ENCODE measurements at places on chromosomes 6 and 20. TPM values are rescaled to one million over a fixed set of nuclear protein-coding genes. Genes with fewer than 3 reads are reported as not detected.

Gene AURKA
- 81.9 TPM for total RNA-seq

Gene SFTA2
- total RNA-seq: not detected

Gene ZNF165
- 5.8 TPM for total RNA-seq

Gene COX4I2
- total RNA-seq: not detected

Gene FABP7
- 3.9 TPM for total RNA-seq

Gene SCRT2
- total RNA-seq: not detected

Gene LGSN
- total RNA-seq: 0.13 TPM

Gene FAM209A
- total RNA-seq: not detected

Gene HDDC2
- 77.8 TPM for total RNA-seq

- H3K27me3 ChIP-seq: no peaks in the 10 kb centered on the region
- no peak overlapping the region for H3K4me3 ChIP-seq
- no peak for DNase-seq
- H3K4me1 ChIP-seq: no peaks in the 10 kb centered on the region
These were observed 1.1 kb downstream of the SPTLC3 start for GRCh38 chr20:13009682-13010406.

DNA sequence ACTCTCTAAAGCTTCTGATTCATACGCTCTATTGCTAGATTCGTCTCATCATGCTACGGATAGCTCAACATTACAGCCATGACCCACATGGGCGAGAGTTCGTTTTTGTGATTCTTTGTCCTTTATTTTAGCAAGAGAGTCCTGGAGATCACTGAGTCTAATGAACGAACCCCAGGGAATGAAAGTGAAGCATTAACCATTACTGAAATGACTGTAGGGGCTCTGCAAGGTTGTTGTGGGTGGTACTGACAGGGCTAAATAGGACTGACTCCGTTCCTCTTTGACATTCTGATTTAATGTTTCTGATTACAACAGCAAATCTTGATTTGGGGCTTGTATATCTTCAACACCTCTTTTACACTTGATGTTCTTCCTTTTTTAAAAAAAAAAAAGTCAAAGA is 13.7 kb upstream of the RTF2 start:
- no peak overlapping the region for H3K27ac ChIP-seq
- H3K4me3 ChIP-seq: no peak overlapping the region
- DNase-seq: no peak
- H3K27me3 ChIP-seq: no peaks in the 10 kb centered on the region
- no peaks in the 10 kb centered on the region for H3K36me3 ChIP-seq
- no peaks in the 10 kb centered on the region for H3K4me1 ChIP-seq

DNA sequence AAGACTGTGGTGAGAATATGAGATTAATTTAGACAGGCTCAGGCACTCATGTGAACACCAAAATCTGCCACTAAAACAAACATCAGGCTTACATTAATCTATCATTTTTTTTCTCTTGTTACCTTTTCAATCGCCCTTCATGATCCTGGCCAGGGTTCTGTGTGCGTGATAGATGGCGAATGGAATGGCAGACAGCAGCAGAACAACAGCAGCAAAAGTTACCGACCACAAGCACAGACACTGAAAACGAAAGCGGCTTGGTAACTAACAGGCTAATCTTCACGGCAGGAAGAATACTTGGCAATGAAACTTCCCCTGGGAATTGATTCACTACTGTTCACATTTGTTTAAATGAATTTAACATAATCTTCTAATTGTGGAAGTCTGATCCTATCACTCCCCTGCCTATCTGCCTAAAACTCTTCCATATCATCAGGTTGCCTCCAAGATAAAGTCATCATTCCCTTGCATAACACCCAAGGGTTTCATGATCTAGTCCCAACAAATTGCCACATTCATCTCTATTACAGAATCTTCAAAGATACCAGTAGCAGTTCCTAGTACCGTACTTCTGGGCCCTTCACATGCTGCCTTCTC is 28.7 kb downstream of the PTPRK start:
- no peak for DNase-seq
- no peak overlapping the region for H3K4me3 ChIP-seq
- peaks cover 6% of the 10 kb centered on the region for H3K4me1 ChIP-seq
- no peak overlapping the region for H3K27ac ChIP-seq
- no peaks in the 10 kb centered on the region for H3K27me3 ChIP-seq
- peaks cover 6% of the 10 kb centered on the region for H3K36me3 ChIP-seq

DNA sequence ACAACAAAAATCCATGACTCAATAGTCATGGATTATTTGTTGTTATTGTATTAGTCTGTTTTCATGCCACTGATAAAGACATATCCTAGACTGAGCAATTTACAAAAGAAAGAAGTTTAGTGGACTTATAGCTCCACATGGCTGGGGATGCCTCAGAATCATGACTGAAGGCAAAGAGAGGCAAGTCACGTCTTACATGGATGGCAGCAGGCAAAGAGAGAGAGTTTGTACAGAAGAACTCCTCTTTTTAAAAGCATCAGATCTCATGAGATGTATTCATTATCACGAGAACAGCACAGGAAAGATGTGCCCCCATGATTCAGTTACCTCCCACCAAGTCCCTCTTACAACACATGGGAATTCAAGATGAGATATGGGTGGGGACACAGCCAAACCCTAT is 144.3 kb upstream of the PLCB4 start:
- no peaks in the 10 kb centered on the region for H3K27me3 ChIP-seq
- no peaks in the 10 kb centered on the region for H3K4me1 ChIP-seq
- H3K27ac ChIP-seq: no peak overlapping the region
- DNase-seq: no peak

DNA sequence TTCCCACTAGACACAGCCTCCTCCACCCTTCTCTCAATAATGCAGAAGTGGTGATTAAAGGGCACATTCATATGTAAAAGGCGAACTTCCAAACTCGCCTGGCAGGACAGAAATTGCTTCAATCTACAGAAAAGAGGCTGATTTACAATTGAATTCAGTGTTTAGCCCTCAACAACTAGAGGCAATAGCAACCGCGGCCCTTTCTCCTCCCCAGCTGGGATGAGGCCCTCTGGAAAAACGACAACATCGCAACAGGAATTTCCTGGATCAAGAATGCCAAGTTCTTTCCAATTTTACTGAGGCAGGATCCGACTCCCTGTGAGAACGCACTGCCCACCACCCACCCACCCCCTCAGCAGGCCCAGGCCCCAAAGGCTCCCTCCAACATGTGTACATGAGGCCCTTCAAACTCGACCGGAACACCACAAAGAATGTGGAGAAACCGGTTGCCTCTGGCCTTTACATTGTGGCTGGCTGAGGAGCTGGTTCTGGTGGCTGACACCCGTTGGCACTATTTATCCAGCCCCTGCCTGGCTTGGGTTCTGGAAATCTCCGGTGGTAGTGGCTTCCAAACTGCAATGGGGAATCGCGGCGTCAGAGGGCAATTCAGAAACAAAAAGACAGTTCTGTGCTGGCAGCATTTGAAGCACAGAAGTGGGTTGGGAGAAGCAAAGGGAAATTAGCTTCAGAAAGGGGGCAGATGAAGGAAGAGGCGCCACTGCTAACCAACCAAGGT is 36.8 kb downstream of the ZMYND8 start:
- peak; percentile 94 for DNase-seq
- H3K4me1 ChIP-seq: peaks cover 34% of the 10 kb centered on the region
- H3K27ac ChIP-seq: peak overlapping the region; percentile 99
- H3K36me3 ChIP-seq: peaks cover 3% of the 10 kb centered on the region
- H3K4me3 ChIP-seq: peak overlapping the region; percentile 74
- no peaks in the 10 kb centered on the region for H3K27me3 ChIP-seq

DNA sequence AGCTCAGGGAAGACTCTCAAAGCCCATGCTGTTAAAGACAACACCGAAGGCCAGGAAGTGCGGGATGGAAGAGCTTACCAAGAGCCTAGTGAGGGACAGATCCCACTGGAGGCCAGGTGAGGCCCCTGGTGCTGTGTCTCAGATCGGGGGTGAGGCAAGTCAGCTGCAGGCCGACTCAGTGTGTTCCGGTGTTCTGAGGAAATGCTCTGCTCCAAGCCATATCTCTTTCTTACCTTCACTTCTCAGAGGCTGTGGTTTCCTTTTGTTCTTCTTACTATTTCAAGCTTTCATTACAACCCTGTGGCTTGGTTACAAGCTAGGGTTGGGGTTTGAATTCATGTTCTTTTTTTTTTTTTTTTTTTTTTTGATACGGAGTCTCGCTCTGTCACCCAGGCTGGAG is 114.3 kb upstream of the ZFP64 start:
- no peak overlapping the region for H3K4me3 ChIP-seq
- no peaks in the 10 kb centered on the region for H3K36me3 ChIP-seq

- H3K27me3 ChIP-seq: no peaks in the 10 kb centered on the region
- H3K4me1 ChIP-seq: no peaks in the 10 kb centered on the region
- no peak overlapping the region for H3K4me3 ChIP-seq
- no peak overlapping the region for H3K27ac ChIP-seq
These were observed 14.5 kb downstream of the GMEB2 start for GRCh38 chr20:63612276-63612931.

DNA sequence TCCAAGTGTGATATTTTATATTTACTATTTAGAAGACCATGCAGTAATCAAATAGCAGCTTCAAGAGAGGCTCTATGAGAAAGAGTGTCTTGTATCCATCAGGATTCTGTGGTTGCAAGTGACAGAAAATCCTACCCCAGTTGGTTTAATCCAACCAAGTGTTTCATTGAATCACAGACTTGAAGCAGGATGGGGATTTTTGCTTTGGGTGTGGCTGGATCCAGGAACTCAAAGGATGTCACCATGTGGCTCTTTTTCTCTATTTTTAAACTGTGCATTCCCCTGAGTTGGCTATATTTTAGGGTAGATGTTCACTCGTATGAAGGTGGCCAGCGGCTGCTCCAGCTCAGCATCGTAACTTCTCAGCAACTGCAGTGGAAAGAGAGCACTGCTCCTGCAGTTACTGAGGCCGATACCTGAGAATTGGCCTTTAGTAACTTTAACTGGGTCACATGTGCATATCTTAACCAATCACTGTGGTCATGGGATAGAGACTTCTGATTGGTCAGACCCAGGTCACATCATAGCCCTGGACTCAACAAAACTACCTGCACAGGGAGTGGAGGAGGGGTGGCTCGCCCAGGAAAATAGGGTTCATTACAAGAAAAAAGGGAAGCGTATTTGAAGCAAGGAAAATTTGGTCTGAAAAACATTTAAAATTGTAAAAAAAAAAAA is 396.1 kb upstream of the SULF2 start:
- DNase-seq: no peak
- H3K4me1 ChIP-seq: 0 out of 2 replicates have a peak, but pooled peaks cover 3% of the 10 kb centered on the region
- no peaks in the 10 kb centered on the region for H3K36me3 ChIP-seq
- no peak overlapping the region for H3K4me3 ChIP-seq

GRCh38 chr20:59518881-59519706 is 85.2 kb upstream of the PHACTR3 start:
- no peak overlapping the region for H3K27ac ChIP-seq
- H3K4me3 ChIP-seq: no peak overlapping the region
- no peaks in the 10 kb centered on the region for H3K27me3 ChIP-seq
- peak; percentile 82 for DNase-seq
- no peaks in the 10 kb centered on the region for H3K4me1 ChIP-seq
- H3K36me3 ChIP-seq: no peaks in the 10 kb centered on the region

DNA sequence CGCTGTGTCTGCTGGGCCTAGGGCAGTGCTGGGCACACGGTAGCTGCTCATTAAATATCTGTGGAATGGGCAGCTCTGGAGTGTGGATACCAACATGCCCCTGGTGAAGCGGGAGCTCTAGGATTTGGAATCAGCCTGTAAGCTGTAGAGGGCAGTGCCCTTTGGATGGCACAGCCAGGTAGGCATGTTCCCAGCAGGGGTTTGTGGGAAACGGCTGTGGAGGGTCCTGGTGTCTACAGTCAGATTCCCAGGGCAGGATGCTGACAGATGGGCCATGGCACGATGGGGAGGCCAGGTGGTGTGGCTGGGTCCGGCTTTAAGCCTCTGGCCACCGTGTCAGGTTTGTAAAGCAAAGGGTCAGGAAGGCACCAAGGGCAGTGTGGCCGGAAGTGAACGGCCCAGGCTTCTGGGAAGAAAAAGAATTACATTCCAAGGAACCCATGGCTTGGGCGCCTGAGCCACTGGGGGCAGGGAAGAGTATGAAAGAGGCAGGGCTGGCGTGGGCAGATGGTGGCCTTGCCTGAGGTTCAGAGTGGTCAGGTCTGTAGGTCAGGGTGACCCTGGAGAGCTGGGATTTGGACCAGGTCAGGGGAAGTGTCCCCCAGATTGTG is 44.8 kb downstream of the UBE2V1 start:
- no peaks in the 10 kb centered on the region for H3K4me1 ChIP-seq
- no peaks in the 10 kb centered on the region for H3K36me3 ChIP-seq
- H3K4me3 ChIP-seq: no peak overlapping the region
- no peak for DNase-seq
- no peaks in the 10 kb centered on the region for H3K27me3 ChIP-seq

GRCh38 chr6:25973923-25974555 is 11.4 kb downstream of the TRIM38 start:
- H3K36me3 ChIP-seq: no peaks in the 10 kb centered on the region
- no peak overlapping the region for H3K27ac ChIP-seq
- H3K4me1 ChIP-seq: no peaks in the 10 kb centered on the region
- DNase-seq: no peak

DNA sequence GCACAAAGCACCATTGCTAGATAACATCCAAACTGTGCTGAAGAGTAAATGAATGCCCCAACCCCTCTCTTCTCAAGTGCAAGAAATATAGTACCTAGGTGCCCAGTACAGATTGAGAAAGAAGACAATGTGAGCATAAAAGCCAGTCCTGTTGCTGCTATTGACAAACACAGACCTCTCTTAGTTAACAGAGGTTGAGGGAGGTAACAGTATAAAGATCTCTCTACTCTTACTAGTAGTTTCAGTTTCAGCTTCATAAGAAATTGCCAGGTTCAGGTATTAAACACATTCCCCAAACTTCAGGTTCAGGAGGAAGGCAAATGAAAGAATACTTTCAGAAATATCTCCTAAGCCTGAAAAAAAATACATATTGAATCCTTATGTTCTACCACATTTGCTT is 31.4 kb downstream of the TBC1D32 start:
- H3K4me1 ChIP-seq: no peaks in the 10 kb centered on the region
- H3K27me3 ChIP-seq: no peaks in the 10 kb centered on the region
- DNase-seq: no peak

GRCh38 chr6:43159599-43159998 is 11.5 kb upstream of the SRF start:
- H3K27me3 ChIP-seq: no peaks in the 10 kb centered on the region
- no peak for DNase-seq
- H3K4me3 ChIP-seq: no peak overlapping the region
- H3K36me3 ChIP-seq: no peaks in the 10 kb centered on the region
- H3K27ac ChIP-seq: no peak overlapping the region
- H3K4me1 ChIP-seq: no peaks in the 10 kb centered on the region

Data from H9 (cell line).